AG10803 (cell line): ENCODE measurements at places on chromosomes 4 and X.

DNA sequence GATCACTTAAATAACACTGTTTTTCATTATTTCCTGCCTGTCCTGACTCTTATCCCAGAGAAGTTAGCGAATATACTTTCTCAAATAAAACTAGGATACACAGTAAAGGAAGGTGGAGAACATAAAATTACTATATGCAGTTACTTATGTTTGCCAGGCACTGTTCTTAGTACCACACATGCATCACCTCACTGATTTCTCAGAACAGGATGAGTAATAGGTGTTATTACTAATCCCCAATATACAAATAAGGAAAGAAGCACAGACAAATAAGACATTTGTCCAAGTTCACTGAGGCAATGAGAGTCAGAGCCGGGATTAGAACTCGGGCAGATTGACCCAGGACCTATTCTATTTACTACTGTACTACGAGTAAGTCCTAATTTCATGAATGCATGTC, 91.7 kb downstream of the CORIN start:
- no peak for DNase-seq

- DNase-seq, result peak; percentile 52
These were observed 39.5 kb downstream of the ZNF518B start for GRCh38 chr4:10417740-10418139.

DNA sequence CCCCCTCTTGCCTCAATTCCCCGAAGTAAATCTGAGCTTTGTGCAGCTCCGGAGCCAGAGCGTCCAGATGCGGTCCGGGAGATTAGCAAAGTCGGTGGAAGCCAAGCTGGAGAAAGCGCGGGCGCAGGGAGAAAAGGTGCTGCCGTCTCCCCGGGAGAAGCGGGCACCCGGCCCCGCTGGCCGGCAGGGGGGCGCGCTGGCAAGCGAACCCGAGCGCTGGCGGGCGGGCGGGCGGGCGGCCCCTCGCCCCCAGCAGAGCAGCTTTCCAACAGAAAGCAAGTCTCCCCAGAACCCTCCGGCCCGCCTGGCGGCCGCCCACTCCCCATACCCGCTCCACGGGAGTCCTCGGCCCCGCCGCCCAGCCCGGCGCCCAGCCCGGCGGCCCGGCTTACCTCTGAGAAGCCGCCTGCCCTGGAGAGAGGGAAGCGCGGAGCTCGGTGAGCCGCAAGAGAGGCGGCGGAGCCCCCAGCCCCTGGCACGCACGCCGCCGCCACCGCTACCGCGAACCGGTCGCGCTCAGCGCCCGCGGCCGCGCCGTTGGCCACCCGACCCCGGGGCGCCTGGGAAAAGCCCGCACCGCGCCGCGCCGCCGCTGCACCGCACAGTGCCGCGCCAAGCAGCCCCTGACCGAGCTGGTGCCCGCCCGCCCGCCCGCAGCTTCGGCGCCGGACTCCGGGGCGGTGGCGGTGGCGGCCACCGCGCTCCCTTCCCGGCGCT, 529 bp upstream of the CITED1 start:
- no peak for DNase-seq

DNA sequence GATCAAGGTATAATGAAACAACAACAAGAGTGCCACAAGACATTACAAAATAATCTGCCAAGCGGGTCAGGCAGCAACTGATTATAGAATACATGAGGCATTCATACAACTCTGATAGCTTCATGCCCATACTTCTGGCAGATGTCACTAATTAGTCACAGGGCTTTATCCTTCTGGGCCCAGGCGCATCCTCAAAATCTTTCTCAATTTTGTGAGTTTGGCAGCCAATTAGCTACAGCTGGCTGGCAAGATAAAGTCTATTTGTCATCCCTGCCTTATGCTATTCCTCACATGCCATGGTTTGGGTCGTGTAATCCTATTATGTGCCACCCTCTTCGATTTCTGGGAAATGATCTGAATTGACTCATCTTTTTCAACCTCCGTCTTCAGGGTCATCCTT, 254.3 kb downstream of the PACRGL start:
- DNase-seq, result no peak

GRCh38 chr4:184907216-184907615, 81.4 kb upstream of the ACSL1 start:
- DNase-seq, result no peak

DNA sequence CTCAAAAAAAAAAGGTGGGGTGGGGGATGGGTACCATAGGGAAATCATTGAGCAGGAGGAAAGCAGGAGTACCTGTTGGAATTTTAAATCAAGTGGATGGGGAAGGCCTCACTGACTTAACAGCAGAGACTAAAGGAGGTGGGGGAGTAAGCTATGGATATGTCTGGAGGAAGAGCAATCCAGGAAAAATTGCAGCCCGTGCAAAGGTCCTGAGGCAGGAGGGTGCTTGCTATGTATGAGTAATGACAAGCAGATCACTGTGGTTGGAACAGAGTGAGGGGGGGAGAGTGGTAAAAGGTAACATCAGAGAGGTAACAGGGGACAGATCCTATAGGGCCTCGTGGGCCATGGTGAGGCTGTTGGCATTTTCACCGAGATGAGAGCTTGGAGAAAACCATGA, 4.1 kb downstream of the FTSJ1 start:
- no peak for DNase-seq

- DNase-seq, result no peak
These were observed 218.6 kb downstream of the DCAF12L2 start for GRCh38 chrX:125947501-125947900.

- no peak for DNase-seq
These were observed 1295.8 kb upstream of the ADGRL3 start for GRCh38 chr4:59904331-59904730.

DNA sequence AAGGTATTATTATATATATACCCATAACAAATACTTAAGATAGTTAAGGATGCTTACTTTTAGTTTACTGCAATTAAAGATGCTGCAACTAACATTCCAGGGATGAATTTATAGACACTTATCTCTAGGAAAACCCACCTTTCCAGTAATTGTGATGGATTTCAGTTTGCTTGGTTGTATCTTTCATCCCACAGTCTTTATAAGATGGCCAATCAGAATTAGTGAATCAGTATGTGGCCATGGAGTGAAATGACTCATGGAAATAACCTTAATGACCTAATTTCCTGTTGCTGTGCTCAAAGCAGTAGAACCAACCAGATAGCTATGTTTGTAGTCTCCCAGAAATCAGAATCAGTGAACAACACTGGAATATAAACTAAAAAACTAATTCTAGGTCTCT, 26.4 kb downstream of the MOSPD2 start:
- peak; percentile 39 for DNase-seq

- peak; percentile 88 for DNase-seq
These were observed 40.0 kb upstream of the IRF2 start for GRCh38 chr4:184514121-184514988.

GRCh38 chr4:13626492-13627177, 890 bp downstream of the BOD1L1 start:
- DNase-seq, result no peak

DNA sequence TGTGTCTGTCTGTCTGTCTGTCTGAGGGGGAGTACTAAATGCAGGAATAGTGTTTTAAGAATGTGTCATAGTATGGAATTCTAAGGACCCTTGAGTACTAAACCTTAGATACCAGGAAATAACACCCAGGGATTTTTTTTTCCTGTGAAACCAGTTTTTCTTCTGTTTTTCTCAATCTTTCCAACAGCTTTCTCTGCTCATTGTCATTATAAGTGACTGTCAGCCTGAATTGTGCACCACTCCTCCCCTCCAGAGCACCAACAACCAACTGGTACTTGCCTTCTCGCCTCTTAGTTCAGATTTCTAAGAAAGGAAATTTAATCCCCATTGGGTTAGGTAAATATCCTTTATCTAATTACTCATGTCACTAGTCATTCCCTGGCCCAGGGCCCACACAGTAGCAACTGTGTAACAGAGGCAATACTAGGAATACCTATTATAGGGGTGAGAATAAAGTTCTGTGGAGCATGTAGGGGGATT, 320.6 kb downstream of the ADGRL3 start:
- DNase-seq, result no peak

DNA sequence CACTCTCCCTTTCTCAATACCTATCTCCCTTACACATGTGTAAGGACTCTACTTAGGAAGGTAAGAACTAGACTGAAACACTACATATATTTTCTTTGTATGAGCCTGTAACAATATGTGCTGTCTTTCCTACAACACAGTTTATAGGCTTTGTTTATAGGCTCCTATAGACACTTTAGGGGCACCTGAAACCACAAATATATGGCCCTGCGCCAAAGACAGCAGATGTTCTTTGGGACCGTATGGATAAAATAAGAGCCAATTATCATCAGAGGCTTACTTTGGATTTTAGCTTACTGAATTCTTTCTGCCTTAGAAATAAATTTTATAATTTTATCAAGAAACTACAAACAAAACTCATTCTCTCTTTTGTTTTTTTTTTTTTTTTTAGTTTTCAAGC, 16.6 kb upstream of the CXCL3 start:
- DNase-seq, result no peak

DNA sequence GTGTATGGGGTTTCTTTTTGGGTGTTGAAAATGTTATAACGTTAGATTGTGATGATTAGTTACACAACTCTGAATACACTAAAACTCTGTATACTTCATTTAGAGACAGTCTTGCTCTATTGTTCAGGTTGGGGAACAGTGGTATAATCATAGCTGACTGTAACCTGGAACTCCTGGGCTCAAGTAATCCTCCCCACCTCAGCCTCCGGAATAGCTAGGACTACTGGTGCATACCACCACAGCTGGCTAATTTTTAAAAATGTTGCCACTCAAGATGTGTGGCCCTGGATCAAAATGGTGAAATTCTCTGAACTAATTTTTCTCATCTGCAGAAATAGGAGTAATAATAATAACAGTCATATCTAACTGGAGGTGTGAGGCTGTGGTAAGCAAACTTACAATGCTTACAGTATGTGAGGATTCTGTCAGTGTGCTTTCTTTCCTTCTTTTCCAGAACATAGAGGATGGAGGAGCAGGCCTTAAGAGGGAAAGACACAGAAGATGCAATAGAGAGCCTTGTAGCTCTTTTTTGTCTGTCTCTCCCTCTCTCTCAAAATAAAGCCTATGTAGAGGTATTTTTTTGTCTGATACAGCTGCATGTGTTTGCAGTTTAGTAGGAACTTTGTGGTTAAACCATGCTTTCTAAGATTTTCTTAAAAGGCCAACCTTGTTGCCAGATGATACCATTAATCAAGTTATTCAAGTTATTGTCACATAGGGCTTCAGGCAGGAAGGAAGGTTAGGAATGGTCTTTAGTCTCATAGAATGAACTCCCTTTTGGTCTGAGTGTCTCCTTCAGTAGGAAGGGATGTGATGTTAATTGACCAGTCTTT, 7.5 kb downstream of the ADD1 start:
- DNase-seq, result peak; percentile 60

DNA sequence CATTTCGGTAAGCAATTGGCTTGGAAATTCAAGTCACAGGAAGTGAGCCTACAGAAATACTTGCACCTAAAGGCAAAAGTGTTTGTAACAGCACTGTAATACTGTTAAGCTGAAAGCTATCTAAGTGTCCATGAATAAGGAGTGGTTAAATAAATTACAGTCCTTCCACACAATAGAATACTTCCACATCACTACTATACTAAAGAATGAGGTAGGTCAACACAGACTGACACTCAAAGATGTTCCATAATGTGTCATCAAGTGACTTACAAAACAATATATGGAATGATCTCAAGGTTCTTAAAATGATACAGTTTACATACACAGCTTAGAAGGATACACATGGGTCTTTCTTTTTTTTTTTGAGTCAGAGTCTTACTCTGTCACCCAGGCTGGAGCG, 27.0 kb downstream of the SLC10A6 start:
- DNase-seq, result no peak

DNA sequence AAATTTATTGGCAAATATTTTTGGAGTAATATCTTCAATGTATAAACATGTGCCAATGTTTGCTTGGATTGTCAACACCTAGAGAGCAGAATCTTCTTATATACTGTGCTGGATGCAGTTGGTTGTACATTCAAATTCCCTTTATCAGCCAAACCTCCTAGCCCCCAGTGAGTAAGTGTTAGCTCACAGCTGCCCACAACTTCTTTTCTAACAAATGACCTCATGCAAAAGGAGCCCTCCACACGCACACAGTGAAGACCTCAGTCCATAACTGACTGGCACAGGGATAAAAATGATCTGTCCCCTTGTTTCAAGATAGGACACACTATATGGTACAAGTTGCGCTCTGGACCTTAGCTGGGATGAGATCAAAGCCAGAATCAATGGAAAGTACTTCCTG, 458.0 kb upstream of the NWD2 start:
- DNase-seq, result no peak

DNA sequence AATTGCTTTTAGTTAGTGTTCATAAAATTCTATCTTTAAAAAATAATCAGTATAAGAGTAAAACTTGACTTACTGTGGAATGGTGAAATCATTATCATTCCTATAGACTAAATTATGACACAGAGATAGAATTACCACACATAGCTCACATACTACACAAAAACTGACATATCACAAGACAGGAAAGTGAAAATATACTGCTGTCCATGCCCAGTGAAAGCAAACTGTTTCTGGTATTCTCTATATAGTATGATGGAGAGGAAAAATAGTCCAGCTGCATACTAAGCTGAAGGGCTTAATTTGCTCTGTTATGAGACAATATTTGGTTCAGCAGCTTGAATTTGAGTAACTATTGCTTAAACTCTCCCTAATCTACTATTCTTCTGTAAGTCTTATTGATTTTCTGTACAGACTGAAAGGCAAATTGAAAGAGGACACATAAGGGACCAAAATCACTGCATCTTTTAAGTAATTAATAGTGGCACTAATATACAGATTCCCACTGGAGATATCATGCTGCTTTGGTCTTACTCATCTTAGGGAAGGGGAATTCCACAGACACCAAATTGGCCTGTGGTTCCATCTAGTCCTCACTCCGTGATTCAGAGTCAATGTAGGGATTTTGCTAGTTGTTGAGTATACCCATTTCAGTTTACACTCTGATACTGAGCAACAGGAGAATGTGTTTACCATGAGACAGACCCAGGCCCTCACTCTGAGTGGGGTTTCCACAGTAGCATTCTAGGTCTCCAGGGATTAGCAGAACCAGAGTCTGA, 47.4 kb upstream of the AGA start:
- peak; percentile 15 for DNase-seq

GRCh38 chr4:141652161-141652778, 15.9 kb downstream of the IL15 start:
- DNase-seq, result peak; percentile 76

DNA sequence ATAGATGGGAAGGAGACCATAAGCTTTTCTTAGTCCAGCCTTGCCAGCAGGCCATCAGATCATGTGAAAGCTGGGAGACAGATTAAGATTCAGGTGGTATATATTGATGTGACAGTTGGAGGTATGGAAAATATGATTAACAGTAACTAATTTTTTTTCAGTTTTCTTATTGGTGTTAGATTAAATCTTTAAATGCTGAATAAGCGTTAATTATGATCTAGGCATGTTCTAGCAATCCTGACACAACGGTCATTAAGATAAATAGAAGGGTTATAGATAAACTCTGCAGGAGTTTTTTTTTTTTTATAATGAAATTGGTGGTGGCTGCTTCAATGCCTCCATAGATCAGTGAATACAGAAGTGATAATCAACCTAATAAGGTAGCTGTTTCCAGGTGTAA, 649.5 kb upstream of the TENM3 start:
- no peak for DNase-seq

GRCh38 chr4:66178906-66179305, 508.6 kb upstream of the EPHA5 start:
- DNase-seq, result no peak
